ENCODE measurements at places on chromosomes 1 and 21.

GRCh38 chr1:7594002-7594713, 176.9 kb upstream of the VAMP3 start:
- DNase-seq, result no peak

DNA sequence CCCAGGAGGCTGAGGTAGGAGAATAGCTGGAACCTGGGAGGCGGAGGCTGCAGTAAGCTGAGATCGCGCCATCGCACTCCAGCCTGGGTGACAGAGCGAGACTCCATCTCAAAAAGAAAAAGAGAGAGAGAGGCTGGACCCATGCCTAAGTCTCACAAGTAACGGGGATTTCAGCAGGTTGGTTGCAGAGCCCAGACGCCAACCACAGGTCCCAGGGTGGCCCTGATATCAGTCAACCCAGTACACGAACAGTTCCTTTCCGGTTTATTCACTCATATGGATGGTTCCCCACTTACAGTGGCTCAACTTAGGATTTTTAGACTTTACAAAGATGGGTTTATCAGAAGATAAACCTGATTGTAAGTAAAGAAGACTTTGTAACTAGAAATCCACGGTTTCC, 40.9 kb downstream of the CLSTN1 start:
- DNase-seq, result no peak

DNA sequence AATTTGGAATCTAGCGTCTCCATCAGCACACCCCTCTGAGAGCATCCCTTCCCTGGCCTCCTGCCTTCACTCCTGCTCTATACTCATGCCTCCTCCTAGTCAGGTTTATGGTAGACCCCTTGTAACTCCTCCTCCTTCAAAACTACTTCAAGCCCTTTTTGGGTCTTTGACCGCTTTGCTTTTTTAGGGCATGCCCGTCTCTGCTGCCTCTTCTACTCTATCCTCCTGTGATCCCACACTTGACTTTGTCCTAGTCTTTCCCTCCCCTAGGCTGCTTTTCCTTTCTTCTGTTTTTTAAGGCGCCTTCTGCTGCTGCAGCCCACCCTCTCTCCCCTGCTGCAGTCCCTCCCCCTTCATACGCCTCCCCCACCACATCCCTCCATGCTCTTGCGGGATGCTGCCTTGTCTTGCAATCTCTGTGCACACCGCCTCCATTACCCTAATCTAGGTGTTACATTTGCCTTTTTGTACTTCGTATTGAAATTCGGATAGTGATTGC, 1.5 kb downstream of the SNX27 start:
- no peak for DNase-seq

GRCh38 chr1:112808861-112809684, 93.9 kb upstream of the PPM1J start:
- DNase-seq, result peak; percentile 76
